ENCODE measurements at places on chromosomes 7 and 10.

DNA sequence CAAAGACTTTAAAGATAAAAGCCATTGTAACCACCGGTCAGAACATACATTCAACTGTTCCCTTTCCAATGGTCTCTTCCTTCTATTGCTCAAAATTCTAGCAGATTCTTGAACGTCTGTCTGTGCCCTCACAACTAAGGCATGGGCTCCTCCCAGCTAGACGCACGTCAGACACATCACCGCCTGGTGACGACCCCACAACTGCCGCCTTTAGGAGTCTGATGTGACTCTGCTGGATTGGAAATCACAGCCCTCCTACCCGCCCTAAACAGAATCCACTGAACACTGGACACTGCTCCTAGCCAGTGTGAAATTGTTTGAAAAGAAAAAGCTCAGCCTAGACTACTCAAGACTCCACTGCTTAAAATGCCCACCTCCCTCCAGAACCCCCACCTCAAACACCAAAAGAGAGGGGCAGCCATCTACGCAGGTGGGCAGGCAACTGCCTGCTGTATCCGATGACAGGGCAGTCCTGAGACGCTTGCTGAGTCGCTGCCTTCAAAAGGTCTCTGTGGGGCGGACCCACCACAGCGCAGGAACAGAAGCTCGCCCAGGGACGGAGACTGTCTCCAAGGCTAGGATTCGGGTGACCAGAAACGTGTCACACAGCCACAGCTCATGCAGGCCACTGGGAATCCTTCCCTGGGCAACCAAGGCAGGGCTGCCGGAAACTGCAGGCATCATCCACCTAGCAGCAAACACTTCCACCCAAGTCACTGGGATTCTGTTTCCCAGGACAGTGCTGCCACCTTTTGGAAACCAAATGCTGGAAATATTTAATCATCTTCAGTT lies 34.7 kb downstream of the GSDME start:
- DNase-seq = no peak

GRCh38 chr7:96778263-96778662 lies 68.6 kb upstream of the SEM1 start:
- DNase-seq = no peak

- no peak for DNase-seq
These were observed 202.5 kb downstream of the REEP3 start for GRCh38 chr10:63723741-63724140.

GRCh38 chr10:92323079-92323478 lies 32.1 kb downstream of the MARCHF5 start:
- no peak for DNase-seq

GRCh38 chr10:63866747-63867140 lies 345.5 kb downstream of the REEP3 start:
- DNase-seq = no peak

DNA sequence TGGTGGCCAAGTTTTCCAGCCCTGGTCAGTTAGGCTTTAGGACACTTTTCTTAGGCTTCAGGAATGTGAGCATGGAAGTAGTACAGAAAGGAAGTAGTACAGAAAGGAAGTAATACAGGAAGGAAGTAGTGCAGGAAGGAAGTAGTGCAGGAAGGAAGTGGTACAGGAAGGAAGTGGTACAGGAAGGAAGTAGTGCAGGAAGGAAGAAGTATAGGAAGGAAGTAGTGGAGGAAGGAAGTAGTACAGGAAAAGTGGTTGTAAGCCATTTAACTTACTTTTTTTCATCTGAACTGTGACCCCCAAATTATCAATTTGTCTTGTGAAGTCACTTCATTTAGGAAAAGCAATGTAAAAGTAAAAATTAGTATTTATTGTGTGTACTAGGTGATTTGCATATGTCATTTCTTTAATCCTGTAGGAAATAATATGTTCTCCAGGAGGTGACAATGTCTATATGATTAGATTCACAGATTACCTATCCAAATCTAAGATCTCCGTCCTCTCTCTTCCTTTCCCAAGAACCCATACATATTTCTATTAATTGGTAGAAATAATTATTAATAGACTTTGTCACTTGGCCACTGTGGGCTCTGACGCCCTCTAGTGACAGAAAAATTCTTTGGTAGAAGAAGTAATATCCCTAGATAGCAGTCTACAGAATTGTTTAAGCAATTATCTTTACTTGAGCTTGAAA lies 3.9 kb upstream of the FAS start:
- no peak for DNase-seq

- no peak for DNase-seq
These were observed 5.8 kb downstream of the SYNPO2L start for GRCh38 chr10:73649876-73650536.

- DNase-seq = no peak
These were observed 692.5 kb upstream of the IGFBP3 start for GRCh38 chr7:46613551-46613950.

DNA sequence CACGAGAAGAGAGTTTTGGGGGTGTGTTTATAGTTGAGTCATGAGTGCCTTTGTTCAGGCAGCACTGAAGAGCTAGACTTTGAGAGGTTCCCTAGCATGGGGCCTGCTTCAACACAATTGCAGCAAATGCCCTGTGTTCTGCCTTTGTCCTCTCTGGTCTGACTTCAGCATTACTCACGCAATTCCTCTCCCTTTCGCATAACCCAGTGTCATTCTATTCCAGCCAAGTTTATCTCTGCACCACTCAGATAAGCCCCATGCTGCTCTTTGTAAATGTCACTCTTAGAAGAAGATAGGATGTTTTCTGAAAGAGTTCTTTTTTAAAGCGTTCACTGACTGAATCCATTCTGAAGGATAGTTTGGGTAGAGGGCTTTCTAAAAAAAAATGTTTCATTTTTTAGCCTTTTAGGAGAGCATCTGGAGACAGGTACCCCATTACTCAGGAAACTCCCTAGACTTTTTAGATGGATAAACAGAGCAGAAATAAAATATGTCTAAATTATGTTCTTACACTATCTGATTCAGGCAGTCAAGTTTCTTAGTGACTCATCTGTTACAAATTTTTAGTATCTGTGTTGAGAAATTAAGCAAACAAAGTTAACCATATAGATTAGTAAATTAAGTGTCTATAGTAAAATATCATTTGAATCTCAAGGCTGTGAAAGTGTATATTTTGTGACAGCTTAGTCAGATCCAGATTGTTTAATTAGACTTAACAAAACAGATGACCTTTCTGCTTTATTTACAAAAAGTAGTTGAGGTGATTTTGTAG lies 318.5 kb downstream of the GPR158 start:
- no peak for DNase-seq

DNA sequence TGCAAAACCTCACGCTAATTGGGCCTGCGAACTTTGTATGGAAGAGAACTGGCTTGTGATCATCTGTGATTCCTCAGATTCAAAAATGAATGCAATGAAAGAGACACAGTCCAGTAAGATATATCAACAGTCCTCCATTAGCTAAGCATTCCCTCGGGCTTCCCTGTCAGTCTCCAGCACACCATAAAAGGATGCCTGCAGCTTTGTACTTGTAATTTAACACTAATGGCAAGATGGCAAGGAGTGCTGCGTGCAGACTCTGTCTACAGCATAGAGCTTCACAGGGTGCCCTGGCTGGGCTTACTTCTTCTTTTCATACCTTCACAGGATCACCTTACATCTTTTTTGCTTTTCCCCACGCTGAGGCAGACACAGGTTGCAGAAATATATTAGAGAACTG lies 200.0 kb downstream of the GFRA1 start:
- DNase-seq = no peak

DNA sequence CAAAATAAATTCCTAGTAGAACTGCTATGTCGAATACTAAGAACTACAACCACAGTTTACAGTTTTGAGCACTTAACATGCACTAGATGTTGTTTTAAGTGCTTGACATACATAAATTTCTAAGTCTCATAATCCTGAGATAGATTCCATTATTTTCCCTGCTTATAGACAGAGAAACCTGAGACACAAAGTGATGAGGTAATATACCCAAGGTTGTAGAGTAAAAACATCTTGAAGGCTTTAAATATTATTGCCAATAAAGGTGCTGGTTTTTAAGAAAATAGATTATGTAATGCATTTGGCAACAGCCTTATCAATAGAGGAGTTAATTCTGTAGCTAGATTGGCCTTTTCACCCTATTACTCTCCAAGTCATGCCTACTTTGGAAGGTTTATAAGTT lies 48.2 kb downstream of the PLEKHA8 start:
- no peak for DNase-seq

- peak; percentile 80 for DNase-seq
These were observed 25.2 kb upstream of the ITPRID1 start for GRCh38 chr7:31488562-31489203.

DNA sequence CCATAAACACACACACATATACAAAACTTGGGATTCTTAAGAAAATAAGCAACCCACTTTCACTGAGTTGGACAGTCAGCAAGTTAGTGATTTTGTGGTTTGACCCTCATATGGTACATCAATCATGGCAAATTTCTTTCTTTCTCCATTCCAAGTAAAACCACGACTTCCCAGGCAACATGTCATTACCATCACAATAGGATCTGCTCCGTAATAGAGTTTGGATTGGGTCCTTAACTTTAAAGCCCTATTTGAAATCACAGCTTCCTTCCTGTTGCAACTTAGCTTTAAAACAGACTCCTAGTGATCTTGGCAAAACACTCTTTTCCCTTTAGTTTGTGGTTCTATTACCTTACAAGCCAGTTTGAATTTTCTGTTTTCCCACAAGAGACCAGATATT lies 483.6 kb downstream of the INHBA start:
- DNase-seq = no peak

DNA sequence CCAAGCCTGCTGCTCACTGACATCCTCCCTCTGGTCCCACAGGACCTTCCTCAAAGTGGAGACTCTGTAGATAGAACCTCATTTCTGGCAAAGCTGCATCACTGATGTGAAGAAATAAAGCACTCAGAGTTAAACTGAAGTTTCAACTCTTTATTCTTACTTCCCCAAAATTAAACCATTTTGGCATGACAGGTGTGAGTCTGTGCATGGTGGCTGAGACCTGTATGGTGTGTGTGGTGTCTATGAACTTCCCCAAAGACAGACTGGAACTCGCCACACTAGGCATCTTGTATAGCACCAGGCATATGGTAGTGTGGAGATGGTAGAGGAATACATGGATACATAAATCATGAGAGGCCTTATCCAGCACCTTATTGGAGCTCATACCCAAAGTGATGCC lies 6.6 kb upstream of the WDFY4 start:
- peak; percentile 38 for DNase-seq
